ENCODE measurements at places on chromosomes 4 and X.

- no peak for DNase-seq
Measured at GRCh38 chrX:20274121-20274520, 7.4 kb upstream of the RPS6KA3 start.

- no peak for DNase-seq
Measured at GRCh38 chrX:40628506-40628905, 5.3 kb downstream of the MPC1L start.

DNA sequence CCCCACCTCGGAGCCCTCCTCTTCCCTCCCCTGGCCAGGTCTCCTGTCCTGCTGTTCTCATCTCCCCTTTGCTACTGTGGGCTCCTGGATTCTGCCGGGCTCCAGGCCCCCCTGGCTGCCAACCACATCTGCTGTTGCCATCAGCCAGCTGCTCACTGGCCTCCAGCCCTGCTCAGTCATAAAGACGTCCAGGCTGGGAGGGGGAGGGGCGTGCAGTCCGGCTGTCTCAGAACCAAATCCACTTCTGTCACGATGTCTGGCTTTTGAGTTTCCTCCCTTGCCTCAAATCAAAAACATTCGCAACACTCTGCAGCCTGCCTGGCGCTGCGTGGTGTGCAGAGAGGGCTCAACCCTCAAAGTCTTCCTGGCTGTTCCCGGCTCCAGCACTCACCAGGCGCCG, 7.1 kb downstream of the RASL11B start:
- DNase-seq, result no peak

DNA sequence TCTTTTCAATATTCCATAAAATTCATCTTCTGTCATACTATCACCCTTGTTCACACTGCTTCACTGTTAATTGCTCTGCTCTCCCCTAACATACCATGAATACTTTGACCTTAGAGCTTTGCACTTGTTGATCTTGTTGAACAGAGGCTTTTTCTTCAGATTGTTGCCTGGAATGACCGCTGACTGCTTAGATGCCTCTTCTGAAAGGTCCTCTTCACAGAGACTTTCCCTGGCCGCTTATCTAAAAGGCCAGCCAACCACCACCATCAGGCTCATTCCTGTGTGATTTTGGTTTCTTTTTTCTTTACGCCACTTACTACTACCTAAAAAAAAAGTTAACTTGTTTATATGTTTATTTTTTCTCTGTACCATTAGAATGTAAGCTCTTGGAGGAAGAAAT, 667.7 kb downstream of the STPG2 start:
- DNase-seq, result no peak

GRCh38 chr4:23269566-23269965, 576.8 kb downstream of the GBA3 start:
- DNase-seq, result no peak

DNA sequence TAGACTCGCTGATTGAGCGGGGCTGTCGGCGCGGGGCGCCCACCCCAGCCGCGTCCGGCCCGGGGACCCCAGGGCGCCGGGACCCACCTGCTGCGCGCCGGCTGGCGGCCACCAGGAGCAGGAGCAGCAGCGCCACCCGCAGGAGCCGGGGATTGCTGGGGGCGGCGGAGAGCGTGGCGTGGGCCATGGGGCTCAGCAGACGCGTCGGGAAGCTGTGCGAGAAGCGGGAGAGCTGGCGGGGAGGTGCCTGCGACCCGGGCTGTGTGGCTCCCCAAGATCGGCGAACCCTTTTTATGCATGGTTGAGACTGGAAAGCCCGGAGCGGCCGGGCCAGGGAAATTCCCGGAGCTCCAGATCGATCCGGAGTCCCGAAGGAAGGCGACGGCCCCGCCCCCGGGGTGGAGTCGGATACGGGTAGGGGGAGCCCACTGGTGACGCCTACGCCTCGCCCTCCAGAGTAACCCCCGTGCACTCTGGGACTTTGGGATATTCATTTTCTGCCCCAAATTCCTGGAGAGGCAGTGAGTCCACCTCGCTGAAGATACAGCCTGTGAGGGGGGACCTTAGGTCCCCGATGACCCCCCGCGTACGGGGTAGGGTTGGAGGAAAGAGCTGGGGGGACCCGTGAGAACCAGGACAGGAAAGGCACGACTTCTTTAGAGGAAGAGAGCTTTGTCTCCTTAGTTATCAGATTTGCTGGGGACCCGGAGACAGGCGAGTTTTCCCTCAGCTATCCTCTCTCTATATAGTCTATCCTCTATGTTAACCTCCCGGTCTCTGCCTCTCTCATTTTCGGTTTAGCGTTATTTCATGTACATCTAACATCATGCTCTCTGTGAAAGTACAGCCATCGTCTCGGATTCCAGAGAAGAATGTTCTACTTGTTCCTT, at the start of gene CXCL3:
Gene CXCL3, minus strand, starts transcription at position 265 of the 890 bp plus-strand sequence. Its CDS starts 78 bp downstream, at position 187.
- no peak for DNase-seq

- DNase-seq, result no peak
Measured at GRCh38 chr4:40952672-40953071, 202.9 kb downstream of the NSUN7 start.

DNA sequence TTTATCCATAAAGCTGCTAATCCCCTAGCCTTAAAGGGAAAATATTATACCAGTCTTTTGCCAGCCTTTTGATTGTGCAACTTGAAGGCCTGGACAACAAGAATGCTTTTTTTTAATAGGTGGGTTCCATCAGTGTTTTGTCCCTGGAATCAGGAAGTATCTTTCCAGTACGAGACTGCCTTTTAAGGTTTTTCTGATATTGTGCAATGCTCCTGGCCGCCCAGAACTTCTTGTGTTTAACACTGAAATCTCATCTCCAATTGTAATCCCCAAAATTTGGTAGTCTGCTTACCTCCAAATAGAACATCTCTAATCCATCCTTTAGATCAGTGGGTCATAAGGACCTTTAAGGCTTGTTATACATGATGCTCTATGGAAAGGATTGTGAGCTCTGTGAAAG, 256.7 kb downstream of the NAF1 start:
- DNase-seq, result no peak

- no peak for DNase-seq
Measured at GRCh38 chrX:16002185-16002584, 121.2 kb upstream of the GRPR start.

DNA sequence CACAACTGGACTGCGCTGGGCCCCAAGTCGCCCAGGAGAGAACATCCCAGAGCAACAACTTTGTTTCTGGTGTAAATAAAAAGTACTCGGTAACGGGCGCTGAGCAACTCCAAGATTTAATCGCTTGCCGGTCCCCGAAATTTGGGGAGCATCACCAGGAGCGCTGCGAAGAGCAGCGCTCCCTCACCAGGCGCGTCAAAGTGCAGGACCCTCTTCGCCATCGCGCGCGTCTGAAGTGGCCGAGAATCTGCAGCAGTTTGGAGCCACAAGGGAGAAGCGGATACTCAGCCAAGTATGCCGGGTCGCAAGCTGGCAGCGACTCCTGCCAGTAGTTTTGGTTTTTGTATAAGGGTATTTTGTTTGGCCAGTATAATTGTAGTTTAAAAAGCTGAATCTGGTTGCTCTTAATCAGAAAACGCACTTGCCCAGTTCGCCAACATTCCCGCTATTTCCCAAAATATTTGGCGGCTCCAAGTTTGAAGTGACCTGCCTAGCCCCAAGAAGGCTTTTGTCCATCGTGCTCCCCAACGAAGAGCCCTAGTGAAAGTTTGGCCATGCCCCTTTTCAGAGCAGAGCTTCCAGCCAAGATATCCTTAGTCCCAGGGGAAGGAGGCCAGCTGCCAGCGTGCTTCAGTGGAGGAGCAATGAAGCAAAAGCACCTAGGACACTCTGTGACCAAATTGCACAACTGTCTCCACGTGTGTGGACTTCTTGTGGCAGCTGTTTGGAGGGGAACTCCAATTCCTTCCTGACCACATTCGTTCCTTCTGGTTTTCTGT, 557 bp upstream of the KDR start:
- no peak for DNase-seq

DNA sequence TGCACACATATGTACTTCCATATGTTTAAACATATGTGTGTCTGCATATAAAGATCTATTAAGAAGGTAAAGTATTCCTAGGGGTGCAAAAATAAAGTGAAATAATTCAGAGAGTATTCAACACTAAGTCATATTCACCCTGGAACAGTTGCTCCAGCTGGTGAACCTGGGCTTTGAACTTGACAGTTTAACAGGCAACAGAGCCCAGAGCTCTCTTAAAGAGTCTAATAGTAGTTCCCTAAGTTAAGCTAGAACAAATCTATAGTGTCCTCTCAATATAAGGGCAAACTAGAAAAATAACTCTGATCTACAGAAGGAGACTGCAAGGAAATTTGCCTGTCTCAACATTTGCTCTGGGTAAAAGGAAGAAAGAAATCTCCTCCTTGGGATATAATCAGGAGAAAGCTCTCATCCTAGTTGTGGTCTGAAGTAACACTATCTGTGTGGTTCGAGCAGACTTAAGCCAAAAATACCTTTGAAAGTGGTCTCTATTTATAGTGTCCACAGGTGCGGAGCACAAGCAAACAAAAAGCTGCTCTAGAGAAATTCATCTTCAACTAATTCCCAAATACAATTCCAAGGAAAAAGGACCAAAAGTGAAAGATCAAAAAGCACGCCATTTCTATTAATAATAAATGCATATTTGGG, 29.9 kb downstream of the VEGFC start:
- no peak for DNase-seq

- no peak for DNase-seq
Measured at GRCh38 chrX:114635986-114636385, 52.1 kb downstream of the HTR2C start.

DNA sequence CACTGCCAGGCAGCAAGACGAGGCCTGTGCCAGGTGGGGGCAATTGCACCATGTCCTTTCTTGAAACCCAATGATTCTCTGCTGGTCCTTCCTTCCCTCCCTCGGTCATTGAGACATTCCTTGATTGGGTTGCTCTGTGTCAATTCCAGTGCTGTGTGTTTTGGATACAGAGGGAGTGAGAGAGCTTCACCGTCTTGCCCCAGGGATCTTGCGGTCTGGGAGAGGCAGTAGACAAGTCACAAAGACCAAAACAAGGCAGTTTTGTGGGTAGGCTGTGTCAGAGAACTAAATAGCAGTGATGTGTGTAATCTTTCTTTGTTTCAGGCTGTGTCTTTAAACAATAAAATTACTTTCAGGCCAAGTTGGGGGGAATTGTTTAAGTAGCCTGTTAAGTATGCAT, 38.8 kb upstream of the TADA2B start:
- DNase-seq, result no peak

- DNase-seq, result no peak
Measured at GRCh38 chrX:153474718-153475117, 4.3 kb upstream of the HAUS7 start.

GRCh38 chr4:146308951-146309350, 94.6 kb downstream of the REELD1 start:
- no peak for DNase-seq

- DNase-seq, result no peak
Measured at GRCh38 chr4:106565727-106566126, 197.1 kb upstream of the GIMD1 start.

DNA sequence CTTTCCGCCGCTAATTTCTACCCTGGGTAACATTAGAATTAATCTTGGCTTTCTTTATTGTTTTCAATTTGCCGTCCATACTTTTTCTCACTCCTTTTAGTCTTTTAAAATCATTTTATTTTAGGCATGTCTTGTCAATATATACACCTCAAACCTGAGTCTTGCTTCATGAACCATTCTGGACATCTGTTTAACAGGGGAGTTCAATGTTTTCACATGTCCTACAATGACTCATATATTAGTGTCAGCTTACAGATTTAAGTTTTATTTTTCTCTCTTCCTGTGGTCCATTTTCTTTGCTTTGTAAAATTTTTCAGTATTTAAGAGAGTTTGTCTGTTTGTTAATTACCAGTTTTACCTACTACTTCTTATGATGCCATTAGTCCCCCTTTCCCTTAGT, 89.5 kb downstream of the LCORL start:
- DNase-seq, result no peak

DNA sequence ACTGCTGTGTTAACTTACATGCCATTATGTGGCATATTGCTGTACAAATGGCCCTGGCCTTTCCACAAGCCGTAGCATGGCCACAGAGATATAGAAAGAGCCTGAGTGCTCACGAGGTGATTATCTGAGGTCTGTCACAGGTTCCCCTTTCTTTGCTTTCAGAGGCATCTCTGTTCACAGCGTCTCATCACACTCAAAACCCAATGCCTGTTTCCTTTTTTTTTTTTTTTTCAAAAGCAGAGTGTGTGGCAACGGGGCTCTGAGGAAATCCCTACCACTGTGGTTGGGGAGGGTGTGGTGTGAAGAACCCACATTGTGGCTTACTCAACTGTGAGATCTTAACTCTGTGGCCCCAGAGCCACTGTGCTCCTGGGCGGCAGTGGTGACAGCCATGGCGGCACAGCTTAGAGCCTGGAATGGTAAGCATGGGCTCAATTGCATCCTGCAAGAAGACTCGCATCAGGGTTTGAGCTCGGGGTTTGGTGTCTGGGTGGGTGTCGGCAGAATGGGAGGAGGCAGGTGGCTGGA, 30.8 kb downstream of the RTL5 start:
- DNase-seq, result peak; percentile 59

DNA sequence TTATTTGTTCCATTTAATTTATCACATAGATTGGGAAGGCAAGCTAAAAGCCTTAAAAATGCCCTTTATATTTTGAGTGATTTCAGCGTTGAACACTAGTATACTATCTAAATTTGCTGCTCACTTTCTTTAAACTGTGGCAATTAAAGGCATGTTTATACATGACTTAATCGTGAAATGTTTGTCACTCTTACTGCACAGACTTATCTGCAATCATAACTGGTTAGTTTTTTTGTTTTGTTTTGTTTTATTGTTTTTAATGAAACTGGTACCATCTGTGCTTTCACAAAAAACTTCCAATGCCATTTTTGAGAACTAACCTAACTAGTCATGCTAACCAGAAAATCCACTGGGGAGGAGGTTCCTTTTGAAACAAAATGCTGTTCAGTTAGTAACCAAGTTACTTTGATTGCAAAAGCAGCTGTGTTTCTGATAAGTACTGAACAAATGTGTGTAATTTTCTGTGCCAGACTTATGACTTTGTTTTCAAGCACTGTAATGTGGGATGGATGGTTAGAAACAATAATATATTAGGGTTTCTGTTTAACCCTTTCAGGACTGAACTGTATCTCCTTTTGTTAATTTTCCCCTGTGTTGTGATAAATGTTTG, 56.1 kb downstream of the CCKAR start:
- no peak for DNase-seq

GRCh38 chr4:83751336-83751949, 215.5 kb downstream of the GPAT3 start:
- no peak for DNase-seq

DNA sequence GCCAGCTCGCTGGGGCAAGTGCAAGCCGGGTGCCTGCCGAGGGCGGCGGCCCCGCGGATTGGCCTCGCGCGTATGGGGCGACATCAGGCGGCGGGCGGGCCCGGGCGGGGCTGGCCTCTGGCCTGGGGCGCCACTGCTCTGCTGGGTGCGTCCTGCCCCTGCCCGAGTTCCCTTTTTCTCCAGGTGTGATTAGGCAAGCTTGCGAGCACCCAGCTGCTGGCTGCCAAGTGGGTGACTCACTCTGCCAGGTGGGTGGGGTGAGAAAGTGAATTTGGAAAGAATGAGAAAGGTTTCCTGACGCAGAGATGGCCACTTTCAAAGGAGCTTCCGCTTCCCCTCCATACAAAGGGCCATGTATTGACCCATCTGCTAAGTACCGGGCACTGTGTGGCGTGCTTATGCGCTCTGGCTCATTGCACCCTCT, 32.5 kb downstream of the FGFBP1 start:
- no peak for DNase-seq

Data from memory B cell (primary cell).